ENCODE measurements at places on chromosomes 1 and 21.

GRCh38 chr1:47827109-47827508 lies 170.1 kb downstream of the TRABD2B start:
- no peak for DNase-seq

GRCh38 chr1:25090707-25091422 lies 141.4 kb downstream of the SYF2 start:
- DNase-seq = no peak

DNA sequence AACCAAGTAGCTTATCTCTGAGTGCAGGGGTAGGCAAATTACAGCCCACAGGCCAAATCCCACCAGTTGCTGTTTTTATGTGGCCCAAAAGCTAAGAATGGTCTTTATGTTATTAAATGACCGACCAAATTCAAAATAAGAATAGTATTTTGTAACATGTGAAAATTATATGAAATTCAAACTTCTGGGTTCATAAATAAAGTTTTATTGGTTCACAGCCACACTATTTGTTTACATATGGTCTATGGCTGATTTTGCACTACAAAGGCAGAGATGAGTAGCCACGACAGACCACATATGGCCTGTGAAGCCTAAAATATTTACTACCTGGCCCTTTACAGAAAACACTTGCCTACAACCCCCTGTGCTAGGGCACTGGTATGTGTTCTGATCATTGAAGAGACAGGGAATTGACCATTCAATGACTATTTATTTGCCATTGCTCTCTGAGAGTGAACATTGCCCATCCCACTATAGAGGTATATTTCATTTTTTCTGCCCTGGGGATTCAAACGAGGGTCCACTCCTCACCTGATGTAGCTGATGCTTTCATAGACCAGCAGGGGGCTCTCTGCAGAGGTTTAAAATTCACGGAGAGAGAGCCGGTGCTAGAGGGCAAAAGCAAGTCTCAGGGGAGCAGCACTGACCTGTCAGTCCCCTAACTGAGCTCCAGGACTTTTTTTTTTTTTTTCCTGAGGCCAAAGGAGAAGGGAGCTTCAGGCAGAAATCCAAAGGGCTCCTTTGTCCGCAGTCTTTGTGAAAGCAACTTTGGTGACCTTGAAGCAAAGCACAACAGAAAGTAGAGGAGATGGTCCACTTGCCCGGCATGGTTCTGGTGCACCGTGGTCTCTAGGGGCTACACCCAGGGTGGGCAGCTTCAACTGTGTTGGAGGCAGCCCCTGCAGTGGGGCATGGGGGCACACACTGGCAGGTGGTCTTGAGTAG lies 7.3 kb upstream of the GNL2 start:
- no peak for DNase-seq

- no peak for DNase-seq
These were observed 114.4 kb downstream of the CASZ1 start for GRCh38 chr1:10682108-10682445.

DNA sequence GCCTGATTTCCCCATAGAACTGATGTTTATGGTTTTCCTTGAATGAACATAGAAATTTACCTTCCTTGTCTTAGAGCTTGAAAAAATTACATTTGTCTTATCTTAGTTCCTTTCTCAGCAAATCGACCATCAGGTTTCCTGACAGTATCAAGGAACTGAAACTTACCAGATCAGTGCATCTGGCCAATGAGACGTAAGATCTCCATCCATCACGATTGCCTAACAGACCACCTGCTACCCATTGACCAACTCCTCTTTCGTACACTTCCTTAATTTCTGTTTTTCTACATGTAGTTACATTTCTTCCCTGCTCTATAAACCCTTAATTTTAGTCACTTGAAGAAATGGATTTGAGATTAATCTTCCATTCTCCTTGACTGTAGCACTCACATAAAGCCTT lies 57.4 kb upstream of the TMPRSS15 start:
- no peak for DNase-seq

DNA sequence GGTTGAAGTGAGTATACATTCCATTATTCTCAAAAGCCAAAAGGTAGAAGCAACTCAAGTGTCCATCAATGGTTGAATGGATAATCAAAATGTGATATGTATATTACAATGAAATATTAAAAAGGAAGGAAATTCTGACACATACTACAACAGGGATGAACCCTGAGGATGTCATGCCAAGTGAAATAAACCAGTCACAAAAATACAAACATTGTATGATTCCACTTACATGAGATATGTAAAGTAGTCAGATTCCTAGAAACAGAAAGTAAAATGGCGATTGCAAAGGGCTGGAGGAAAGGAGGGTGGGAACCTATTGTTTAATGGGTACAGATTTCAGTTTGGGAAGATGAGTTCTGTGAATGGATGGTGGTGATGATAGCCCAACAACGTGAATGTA lies 5.8 kb downstream of the SLC44A3 start:
- DNase-seq = no peak

DNA sequence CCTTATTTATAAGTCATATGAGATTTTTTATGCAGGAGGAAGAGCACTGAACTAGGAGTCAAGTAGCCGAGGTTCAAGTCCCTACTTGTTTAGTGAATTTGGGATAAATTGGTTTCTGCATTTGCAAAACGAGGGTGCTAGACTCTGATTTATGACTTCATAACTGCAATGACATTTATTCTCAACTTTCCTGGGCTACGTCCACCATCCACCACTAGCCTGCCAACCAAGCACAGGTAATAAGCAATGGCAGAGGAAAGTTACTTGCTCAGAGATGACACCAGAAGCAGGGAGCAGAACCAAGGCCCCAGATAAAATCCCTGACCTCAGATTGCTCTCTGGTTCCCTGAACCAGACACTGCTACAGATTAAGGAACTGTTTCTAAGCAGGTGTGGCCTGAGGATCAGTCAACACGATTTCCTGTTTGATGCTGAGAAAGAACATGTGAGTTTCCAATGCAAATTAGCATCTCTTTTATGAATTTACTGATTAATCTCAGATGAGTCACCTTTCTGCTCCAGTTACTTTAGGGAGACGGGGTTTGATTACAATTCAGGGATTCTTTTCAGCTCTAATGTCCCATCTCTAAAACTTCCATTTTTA lies 52.7 kb downstream of the PLPP3 start:
- DNase-seq = no peak

DNA sequence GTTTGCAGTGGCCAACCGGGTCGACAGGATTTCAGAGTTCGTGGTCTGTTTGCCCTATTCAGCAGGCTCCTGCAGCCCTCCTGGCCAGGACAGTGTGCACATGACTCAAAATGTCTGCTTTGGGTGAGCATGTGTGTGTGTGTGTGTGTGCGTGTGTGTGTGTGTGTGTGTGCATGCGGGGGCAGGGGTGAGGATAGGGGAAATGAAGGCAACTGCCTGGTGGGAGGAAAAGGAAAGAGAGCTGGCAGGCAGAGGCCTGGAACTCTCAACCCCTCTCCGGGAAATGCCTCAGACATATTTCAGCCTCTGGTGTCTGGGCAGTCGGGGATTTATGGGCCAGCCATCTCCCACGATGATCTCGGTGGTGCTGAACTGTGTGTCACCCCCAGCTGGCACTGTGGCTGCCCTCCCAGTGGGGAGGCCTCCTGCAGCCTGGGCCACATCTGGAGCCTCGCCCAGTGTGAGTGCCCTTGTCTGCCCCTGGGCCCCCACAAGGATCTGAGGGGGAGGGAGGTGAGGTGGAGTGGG lies 15.2 kb downstream of the CDCP2 start:
- no peak for DNase-seq

- no peak for DNase-seq
These were observed 31.6 kb upstream of the PADI6 start for GRCh38 chr1:17340358-17340757.

- no peak for DNase-seq
These were observed 411.6 kb upstream of the ZRANB2 start for GRCh38 chr1:71492298-71493041.

DNA sequence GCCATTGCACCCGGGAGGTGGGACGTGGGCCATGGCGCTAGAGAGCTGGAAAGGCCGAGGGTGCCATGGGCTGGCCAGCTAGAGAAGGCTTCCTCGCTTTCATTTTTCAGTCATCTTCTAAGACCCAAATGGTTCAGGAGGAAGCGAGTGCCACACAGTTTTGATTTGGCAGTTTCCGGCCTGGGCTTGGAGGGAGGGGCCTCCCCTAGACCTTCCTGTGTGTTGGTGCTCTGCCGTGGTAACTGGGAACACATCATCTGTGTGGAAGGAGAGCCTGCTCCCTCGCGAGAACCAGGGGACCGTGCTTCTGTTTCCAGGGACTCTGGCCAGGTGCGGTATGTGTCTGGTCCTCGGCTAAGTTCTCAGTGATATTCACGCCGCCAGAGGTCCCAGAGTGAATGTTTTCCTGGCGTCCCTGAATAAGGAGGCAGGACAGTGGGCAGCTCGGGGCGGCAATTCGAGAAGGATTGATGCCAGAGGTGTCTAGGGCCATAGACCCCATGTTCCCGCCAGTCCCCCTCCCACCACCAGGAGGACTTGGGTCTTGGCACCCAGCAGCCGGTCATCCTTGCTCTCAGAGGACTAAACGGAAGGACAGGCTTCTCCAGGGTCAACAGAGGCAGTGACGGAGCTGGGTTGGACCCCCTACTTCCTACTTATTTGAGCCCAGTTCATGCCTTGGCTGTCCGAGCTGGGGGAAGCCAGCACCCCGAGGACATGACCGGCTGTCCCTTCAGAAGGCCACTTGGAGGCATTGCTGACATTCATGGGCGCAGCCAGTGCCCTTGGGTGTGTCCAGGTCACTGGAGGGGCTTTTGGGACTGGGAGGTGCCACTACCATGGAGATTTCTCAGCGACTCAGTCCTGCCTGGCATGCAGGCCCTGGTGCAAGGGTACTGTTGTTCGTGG lies 2.7 kb upstream of the NPHP4 start:
- DNase-seq = peak; percentile 30

- no peak for DNase-seq
These were observed 118.1 kb downstream of the PLXNA2 start for GRCh38 chr1:208126108-208126507.

DNA sequence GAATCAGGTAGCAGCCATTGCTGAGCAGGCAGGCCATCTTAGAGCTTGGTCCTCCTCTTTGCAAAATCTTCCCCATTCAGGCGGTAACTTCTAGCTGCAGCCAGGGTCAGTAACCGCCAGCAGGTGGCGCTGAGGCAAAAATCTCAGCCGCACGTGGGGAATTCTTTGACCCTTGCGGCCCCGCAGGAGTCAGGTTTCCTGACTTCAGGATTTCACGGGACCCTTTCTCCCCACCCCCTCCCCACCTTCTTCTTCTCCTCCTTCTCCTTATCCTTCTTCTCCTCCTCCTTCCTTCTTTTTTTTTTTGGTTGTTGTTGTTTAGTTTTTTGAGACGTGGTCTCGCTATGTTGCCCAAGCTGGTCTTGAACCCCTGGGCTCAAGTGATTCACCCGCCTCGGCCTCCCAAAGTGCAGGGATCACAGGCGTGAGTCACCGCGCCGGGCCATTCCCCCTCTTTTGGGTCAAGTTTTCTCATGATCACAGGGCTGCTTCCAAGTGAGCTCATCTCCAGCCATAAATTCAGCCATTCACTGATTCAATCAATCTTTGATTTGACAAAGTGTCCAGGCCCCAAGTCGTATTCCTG lies 33.4 kb upstream of the TENT5B start:
- peak; percentile 64 for DNase-seq

DNA sequence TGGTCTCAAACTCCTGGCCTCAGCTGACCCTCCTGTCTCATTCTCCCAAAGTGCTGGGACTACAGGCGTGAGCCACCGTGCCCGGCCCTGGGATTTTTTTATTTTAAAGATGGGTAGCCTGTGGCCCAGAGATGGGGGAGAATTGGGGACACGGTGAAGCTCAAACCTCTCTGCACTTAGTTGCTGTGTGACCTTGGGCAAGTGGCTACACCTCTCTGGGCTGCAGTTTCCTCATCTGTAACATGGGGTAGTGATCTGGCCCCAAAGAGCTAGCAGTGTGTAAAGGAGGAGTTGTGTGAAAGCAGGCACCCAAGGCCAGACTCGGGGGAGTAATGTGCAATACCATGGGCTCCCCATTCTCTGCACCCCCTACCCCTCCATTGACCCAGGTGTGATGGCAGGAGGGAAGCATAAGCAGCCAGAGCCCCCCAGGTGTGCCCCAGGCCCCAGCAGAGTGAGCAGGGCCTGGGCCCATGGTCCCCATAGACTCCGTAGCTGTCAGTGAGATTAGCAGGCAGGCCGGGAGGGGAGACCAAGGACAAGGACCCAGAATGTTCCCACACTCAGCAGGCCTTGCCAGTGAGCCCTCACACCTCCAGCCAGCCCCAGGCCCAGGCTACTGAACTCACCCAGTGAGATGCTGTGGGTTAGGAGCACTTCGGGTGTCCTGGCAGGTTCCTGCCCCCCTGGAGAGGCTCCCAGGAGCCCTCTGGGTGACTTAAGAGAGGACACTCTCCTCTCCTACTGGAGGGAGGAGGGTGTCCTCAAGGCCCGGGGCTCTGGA lies 17.9 kb downstream of the TNFRSF8 start:
- DNase-seq = no peak

- no peak for DNase-seq
These were observed 24.1 kb upstream of the ZNF436 start for GRCh38 chr1:23393706-23394105.

GRCh38 chr1:41546833-41547135 lies 62.3 kb upstream of the EDN2 start:
- no peak for DNase-seq

- DNase-seq = no peak
These were observed 87.5 kb downstream of the RGL1 start for GRCh38 chr1:183892351-183892793.

GRCh38 chr1:182897696-182898095 lies 55.3 kb downstream of the SHCBP1L start:
- no peak for DNase-seq

DNA sequence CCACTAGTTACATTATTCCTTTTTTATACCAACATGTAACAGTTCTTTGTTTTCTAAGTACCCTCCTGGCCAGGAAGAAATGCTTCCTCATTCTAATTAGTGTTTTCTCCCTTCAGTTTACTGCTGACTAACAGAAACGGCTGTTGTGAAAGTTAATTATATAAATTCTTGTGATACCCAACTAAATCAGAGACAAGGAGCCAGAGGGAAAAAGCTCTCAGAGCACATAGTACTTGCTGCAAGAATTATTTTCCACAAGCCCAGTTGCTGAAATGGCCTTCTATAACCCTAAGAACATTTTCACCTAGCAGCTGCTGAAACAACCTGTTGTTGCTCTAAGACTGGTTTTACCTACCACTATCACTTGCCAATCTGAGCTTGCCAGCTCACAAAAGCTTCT lies 82.4 kb downstream of the FAF1 start:
- no peak for DNase-seq

GRCh38 chr1:243924588-243925349 lies 74.7 kb upstream of the AKT3 start:
- DNase-seq = no peak

DNA sequence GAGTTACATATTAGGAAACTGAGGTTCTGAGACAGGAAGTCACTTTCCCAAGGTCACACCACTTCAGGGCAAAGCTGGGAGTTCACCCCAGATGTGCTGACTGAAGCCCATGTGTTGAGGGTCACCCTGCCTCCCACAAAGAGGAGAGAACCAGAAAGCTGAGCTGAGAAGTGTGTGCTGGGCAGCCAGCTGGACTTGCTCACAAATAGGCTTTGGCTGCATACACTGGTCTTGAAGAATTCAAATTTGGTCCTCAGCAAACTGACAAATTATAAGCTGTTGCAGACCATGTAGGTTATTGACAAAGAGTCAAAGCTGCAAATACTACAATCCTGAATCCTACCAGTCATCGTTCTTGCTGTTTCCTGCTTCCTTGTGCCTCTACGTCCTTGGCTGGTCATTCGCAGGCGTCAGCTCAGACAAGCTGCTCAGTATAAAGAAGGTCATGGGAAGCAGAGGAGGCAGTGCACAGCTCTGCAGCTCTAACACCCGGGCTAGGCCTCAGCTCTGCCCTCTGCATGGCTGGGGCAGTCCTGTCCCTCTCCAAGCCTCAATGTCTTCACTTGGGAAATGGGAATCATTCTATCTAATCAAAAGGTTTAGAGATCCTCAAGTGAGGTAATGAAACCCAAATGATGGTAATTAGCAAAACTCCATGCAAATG lies 40.0 kb downstream of the CDCP2 start:
- DNase-seq = no peak
